ENCODE measurements at places on chromosomes 6 and 20.
A peak's percentile ranks its signal among the peaks of the same experiment; 100 is the strongest.

DNA sequence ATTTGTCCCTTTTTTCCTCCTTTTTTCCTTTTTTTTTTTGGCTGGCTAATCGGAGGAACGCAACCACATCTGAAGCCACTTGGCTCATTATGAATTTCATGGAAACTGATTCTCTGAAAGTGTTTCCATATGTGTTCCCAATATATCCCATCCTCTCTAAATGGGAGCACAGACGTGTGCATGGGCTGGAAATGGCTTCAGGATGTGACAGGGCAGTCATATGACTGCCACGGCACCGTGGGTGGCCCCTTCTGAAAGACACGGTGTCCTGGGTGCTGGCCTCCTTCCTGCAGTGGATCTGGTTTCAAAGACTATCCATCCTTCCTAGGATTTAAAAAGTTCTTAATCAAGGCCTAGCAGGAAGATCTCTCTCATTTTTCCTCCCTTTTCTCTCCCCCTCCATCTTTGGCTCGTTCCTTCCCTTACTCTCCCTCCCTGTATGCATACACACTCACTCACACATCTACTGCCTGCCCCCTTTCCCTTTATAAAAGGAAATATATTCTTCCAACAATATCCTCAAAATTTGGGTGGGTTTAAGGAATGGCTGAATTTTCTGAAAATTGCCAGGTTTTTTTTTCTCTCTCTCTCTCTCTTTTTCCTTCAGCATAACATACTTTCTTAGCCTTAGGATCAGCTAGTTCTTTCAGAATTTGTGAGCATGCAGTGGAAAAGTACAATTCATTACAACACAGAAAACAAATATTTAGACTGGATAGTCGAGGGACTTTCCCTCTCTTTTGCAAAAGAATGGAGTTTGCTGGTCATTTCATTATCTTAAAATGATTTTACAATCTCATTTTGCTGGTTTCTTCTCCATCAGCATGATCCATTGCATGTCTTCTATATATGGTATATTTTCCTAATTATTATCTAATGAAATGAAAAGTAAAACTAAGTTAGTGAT is 161.2 kb upstream of the SUPT3H start:
- no peak for DNase-seq

DNA sequence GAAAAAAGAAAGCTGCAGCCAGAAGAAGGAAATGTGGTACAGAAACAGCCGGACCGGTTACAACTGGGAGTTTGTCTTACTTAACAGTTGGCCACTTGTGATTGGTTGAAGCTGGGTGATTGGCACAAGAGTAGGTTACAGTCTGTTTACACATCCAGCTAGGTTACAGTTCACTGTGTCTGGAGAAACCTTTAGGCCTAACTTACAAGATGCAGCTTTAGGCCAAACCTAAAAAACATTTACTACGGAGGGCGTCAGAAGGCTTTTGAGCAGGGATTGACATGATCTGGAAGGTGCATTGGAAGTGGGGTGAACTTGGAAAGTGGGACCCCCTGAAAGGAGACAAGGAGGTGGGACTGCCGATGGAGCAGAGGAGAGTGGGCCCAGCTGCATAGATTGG is 122.3 kb downstream of the BANF2 start:
- DNase-seq: peak; percentile 39

GRCh38 chr6:107817784-107818183 is 6.3 kb downstream of the SCML4 start:
- DNase-seq: no peak

GRCh38 chr20:24478584-24478983 is 9.2 kb downstream of the SYNDIG1 start:
- DNase-seq: no peak

DNA sequence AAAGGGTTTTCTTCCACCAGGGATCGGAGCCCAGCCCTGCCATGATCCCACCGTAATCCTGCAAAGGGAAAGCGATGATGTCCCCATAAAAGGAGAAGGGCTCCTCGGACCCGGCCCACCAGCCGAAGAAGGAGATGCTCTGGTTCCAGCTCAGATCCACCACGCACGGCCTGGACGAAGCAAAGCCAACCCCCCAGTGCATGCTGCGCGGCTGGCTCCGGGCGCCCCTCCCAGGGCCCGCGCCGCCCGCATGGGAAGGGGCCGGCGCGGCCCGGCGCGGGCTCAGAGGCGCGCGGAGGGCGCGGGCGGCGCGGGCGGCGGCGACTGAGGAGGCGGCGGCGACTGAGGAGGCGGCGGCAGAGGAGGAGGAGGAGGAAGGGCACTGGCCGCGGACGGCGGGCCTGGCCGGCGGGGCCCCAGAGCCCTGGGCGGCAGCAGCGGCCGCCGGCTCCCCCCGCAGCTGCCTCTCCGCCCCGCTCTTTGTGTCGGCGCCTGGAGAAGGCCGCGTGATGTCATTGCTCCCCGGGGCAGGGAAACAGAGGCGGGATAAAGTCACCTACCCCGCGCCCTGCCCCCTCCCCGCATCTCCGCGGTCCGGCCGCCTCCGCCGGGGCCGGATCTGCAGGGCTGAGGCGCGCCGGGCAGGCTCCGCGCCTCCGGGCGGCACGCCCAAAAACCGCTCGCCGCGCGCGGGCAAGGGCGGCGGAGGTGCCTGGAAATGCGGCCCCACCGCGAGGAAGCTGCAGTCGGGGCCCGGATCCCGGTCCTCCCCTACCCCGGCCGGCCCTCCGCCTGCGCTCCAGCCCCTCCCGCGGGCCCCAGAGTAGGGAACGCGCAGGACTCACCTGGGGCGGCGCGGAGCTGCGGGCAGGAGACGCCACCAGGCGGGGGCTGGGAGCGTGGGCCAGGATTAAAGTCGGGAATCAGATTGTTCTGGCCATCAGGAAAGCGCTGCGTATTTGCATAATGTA is at the start of gene FAXC:
Gene FAXC (minus strand): TSS at position 504 of the 971 bp plus-strand sequence. CDS start 302 bp downstream, at position 202.
- DNase-seq: peak; percentile 64

DNA sequence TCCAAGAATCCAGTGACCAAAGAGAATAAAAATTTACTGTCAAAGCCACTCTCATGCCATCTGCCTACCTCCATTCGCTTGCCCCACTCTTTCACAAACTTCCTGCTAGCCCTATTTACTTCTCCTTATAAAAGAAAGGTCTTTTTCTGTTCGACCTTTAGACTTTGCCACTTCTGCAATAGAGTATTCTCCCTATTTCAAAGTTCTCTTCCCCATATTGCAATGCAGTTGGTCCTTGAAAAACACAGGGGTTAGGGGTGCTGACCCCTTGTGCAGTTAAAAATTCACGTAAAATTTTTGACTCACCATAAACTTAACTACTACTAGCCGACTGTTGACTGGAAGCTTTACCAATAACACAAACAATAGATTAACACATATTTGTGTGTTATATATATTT is 15.0 kb downstream of the CCN2 start:
- DNase-seq: no peak

GRCh38 chr6:28408076-28408802 is 8.7 kb upstream of the ZSCAN12 start:
- DNase-seq: no peak
